Activated CD4-positive, alpha-beta T cell treated with anti-CD3 and anti-CD28 coated beads, Interleukin-2, amount 50 U/mL, for 4 hours (primary cell): ENCODE measurements at places on chromosomes 4 and X.

- no peak for DNase-seq
Observed at GRCh38 chr4:59729321-59729720, 1470.8 kb upstream of the ADGRL3 start.

GRCh38 chrX:8364369-8365141, 100.1 kb upstream of the VCX3B start:
- no peak for DNase-seq

GRCh38 chr4:101669138-101669831, 121.2 kb upstream of the BANK1 start:
- DNase-seq: no peak

GRCh38 chr4:157957905-157958304, 214.9 kb downstream of the GASK1B start:
- no peak for DNase-seq

- no peak for DNase-seq
Observed at GRCh38 chr4:17740702-17741101, 40.7 kb downstream of the FAM184B start.

DNA sequence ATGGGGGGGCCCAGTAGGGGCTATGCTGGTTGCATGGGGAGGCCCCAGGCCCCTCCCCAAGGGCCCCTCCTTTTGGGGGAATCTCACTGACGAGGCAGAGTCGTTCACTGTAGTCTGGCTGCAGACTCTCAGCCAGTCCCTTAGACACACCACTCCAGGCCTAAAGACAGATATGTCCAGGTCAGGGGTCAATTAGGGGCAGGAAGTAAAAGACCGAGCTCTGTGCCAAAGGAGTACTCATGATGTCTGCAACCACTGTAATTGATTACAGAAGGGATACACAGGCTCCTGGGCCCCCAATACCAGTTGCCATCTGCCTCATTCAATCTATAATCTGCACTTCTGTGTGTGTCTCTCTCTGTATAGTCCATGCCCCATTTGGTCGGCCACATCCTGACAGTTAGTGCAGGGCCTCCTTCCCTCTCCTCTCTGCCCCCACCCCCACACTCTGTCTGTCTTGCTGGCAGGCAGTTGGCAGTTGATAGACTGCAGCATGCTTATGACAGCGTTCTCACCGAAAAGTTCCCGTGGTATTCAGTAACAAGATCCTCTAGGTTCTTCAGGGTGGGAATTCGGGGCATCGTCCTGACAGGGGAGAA, 1.3 kb upstream of the CXorf65 start:
- no peak for DNase-seq
